ENCODE measurements at places on chromosomes 3 and 15.
A peak's percentile ranks its signal among the peaks of the same experiment; 100 is the strongest.

DNA sequence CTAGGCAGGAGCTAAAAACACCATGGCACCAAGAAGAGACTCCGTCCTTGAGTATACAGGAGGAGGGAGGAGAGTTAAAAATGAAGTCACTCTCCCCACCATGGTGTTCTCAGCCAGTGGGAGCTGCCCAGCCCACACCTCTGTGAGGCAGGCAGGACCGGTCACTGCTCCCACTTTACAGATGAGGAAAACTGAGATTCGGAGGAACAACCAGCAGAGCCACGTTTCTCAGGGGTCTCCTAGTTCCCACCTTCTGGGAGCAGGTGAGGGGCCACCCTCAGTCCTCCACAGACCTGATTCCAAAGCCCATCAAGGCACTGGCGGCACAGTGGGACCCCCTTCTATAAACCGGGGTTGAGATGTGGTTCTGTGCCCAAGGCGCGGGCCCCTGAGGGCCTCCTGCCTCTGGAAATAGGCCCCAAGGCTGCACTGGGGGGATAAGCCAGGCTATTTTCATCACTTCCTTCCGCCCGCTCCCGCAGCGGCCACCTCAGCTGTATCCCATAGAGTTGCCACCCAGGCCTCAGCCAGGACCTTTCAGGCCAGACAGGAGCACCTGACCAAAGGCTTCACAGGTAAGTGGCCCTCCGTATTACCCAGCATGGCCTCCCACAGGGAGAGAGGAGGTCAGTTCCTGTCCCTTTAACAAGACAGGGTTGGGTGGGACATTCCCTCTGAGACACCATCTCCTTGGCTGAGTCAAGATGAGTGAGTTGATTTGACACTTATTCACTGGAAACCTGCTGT, at the start of gene GP9:
Gene GP9 (plus strand): TSS at position 504 of the 747 bp plus-strand sequence. CDS start 961 bp downstream, outside the sequence.
- no peak for DNase-seq

GRCh38 chr3:107892955-107893624, 197.7 kb downstream of the CD47 start:
- no peak for DNase-seq

GRCh38 chr15:62552444-62552843, 387.4 kb upstream of the C2CD4B start:
- DNase-seq = no peak

GRCh38 chr15:63818191-63818590, 15.6 kb downstream of the HERC1 start:
- DNase-seq = no peak

DNA sequence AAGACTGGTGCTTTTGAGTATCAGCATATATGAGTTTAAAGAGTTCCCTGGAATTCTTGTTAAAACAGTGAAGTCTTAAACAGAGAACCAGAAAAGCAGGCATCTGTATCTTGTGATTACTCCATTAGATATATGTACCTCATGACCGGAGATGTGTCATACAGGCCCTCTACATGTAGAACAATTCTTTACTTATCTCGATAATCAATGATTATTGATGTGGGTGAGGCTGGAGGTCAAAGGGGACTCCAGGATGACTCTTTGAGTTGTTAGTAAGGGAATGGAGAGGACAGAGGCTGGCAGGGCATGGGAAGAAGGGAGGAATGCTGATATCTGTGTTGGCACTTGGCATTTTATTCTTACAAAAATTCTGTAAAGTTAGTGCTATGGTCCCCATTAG, 155.7 kb downstream of the GAP43 start:
- no peak for DNase-seq

DNA sequence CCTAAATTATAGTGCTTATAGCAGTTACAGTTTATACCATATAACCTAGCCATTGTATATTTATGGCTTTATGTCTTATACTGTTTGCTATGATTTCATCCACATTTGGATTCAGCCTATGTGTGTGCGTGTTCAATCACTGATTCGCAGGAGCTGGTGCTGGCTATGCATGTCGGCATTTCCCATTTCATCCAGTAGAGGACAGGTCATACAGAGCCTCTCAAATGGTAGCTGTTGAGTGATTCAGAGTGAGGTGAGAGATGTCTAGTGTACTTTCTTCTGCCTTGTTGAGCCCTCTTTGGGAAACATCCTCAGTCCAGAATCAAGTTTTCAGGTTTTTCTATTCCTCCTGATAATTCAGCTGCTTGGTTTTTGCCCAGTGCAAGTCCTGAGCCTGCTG, 76.1 kb downstream of the FRMD4B start:
- peak; percentile 54 for DNase-seq

DNA sequence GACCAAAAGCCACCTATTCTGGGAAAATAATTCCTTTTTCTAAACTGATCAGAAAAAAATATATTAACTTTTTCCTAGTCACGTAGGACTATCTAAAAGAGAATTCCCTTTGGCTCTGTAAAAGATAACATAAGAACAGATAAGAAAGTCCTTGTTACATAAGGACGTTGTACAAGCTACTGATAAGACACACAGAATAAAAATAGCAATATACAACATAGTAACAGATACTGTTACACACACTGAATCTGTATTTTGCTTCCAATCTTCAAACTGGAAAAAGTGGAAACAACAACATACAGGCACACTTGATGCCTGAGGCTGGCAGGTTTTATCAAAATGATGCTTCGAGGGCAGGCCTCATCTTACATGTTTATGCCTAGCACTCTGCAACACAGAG, 59.8 kb downstream of the SNX4 start:
- no peak for DNase-seq

- DNase-seq = no peak
Measured at GRCh38 chr3:16026753-16027152, 147.7 kb upstream of the GALNT15 start.

DNA sequence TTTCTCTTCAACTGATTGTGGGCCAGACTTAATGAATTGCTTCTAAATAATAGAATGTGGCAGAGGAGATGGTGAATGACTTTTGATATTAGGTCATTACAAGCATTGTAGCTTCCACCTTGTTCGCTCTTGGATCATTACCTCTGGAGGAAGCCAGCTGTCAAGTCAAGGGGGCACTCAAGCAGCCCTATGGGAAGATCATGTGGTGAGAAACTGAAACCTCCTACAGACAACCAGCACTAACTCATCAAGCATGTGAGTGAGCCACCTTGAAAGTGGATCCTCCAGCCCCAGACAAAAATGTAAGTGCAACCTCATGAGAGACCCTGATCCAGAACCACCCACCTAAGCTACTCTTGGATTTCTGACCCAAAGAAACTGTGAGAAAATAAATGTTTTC, 109.8 kb upstream of the TBC1D5 start:
- no peak for DNase-seq
